ENCODE measurements at places on chromosomes 4 and X. TPM values are rescaled to one million over a fixed set of nuclear protein-coding genes. Genes with fewer than 3 reads are reported as not detected.

DNA sequence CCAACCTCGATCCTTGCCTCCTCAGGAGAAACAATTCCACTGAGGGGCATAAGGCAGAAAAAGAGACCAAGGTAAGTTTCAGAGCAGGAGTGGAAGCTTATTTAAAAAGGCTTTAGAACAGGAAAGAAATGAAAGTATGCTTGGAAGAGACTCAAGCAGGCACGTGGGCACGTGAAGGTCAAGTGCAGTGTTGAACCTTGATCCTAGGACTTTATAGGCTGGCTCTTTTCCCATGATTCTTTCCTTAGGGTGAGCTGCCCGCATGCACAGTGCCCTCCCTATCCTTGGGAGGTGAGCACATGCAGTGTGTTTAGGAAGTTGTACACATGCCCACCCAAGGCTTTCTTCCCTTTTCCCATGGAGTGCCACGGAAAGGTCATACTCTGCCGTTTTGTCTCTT lies 4.0 kb upstream of the PI4K2B start:
- H3K4me3 ChIP-seq = no peak overlapping the region
- H3K36me3 ChIP-seq = no peaks in the 10 kb centered on the region
- H3K4me1 ChIP-seq = no peaks in the 10 kb centered on the region
- no peak overlapping the region for H3K27ac ChIP-seq

GRCh38 chr4:181018913-181019312 lies 1224.3 kb upstream of the TENM3 start:
- H3K4me1 ChIP-seq = no peaks in the 10 kb centered on the region
- no peak overlapping the region for H3K27ac ChIP-seq
- no peaks in the 10 kb centered on the region for H3K27me3 ChIP-seq
- H3K4me3 ChIP-seq = no peak overlapping the region

LINC00632 gene
- total RNA-seq = 124 TPM

CXCL8 gene
- total RNA-seq = 0.37 TPM

All from pancreas (tissue), 10 donors.